ENCODE measurements at places on chromosomes 13 and 19.

DNA sequence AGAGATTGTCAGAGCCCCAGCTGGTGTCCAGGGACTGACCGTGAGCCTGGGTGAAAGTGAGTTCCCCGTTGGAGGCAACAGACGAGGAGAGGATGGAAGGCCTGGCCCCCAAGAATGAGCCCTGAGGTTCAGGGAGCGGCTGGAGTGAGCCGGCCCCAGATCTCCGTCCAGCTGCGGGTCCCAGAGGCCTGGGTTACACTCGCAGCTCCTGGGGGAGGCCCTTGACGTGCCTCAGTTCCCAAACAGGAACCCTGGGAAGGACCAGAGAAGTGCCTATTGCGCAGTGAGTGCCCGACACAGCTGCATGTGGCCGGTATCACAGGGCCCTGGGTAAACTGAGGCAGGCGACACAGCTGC lies 1.1 kb upstream of the ELANE start:
- DNase-seq: no peak

DNA sequence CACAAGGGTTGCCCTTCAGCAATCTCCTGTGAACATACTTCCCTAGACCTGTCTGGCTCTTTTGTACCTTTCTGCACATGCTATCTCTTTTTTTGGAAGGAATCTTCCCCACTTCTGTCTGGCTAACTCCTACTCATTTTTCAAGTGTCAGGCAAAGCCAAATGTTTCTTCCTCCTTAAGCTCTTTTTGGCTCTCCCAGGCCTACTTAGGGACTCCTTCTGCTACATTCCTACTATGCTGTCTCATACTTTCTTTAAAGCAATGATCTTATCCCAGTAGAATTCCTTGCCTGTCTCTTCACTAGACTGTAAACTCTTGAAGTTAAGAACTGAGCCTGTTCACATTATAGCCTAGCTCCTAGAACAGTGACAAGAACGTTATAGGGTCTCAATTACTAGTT lies 114.9 kb upstream of the WASF3 start:
- no peak for DNase-seq

DNA sequence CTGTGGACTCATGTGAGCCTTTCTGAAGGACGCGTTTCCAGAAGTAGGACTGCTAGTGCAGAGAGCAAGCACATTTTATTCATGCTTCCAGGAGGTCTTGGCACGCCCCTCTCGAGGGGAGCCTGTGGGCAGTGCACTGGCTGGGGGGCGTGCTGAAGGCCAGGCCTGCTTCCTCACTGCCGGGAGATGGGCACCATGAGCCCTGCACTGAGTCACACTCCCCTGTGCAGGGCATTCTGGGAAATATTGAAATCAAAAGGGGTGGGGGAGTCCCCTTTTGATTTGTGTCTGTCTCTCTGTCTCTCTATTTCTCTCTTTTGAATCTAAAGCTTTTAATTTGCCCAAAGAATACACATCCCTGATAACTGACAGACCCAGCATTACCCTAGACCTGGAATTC lies 34.0 kb downstream of the DPF1 start:
- no peak for DNase-seq

- DNase-seq: no peak
Observed at GRCh38 chr13:112752711-112753541, 63.1 kb downstream of the ATP11A start.

GRCh38 chr13:80141123-80141849 lies 199.6 kb downstream of the SPRY2 start:
- no peak for DNase-seq

GRCh38 chr13:29270271-29270985 lies 325.1 kb downstream of the SLC7A1 start:
- DNase-seq: no peak

DNA sequence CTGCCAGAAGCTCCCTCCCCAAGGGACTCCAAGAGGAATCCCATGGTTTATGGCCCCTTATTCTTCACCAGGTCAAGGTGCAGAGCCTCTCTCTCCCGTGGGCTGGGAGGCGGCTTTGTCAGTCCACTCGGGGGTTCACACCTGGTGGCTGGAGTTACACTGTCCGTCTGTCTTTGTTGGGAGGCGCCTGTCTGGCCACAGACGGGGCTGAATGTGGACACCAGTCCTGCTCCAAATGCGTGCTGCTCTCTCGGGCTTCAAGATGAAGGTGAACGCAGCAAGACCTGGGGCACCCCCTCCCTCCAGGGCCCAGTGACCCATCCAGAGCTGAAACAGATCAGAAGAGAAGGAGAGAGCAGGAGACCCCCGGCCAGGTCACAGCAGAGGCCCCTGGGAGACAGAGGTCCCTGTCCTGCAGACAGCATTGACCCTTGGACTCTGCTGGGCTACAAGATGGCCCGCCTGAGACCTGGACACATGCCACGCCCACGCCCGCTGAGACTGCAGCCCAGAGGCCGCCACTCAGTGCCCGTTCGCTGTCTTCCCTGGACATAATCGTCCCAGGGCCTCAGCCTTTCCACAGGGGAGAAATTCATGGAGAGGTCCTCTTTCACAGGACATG lies 29.9 kb upstream of the TUBGCP3 start:
- no peak for DNase-seq

DNA sequence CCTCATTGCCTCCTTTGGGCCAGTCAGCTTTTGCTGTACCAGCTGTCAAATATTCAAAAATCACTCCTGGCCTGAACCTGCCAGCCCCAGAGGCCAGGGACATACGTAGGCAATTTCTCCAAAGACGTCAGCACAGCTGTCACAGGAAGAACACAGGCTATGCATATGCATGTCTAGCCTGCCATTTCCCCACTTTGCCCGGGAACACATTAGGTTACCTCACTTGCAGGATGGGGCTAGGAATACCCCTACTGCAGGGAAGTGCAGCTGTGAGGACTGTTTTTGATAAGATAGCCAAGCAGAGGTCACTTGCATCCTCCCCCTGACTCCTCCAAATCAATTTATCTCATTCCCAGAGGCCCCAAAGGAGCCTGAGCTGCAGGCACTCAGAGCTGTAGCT lies 2.8 kb downstream of the ZNF667 start:
- no peak for DNase-seq

- DNase-seq: no peak
Observed at GRCh38 chr13:108755083-108755482, 125.7 kb downstream of the MYO16 start.

DNA sequence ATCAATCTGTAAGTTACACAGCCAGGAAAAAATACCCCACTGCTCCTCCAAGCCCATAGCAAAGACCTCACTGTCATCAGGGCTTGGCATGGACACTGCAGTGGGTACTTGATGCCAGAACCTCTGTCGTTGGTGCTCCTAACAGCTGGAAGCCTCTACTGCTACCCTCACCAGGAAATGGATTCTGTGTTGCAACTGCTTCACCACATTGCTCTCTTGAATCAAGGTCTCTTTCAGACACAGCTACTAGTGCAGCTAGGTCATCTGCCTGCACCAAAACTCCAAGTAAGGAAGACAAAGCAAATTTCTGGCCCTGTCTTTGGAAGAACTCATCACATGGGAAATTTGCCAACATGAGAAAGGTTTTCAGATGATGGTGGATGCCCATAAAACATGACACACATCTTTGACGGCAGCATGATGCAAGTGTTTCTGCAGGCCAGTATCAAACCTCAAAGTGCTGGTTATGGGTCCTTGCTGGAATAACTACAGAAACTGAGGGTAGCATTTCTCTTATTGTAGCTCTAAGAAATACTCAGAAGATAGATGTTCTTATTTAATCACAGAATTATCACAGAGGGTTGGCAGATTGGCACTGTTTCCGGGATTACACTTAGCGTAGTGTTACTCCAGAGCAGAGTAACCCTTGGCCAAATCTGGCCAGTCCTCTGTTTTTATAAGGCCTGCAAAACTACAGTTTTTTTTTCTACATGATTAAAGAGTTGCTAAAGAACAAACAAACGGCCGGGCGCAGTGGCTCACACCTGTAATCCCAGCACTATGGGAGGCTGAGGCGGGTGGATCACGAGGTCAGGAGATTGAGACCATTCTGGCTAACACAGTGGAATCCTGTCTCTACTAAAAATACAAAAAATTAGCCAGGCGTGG lies 12.9 kb upstream of the PCCA start:
- no peak for DNase-seq

- DNase-seq: peak; percentile 40
Observed at GRCh38 chr19:459724-460511, 915 bp downstream of the SHC2 start.

GRCh38 chr13:47499358-47500150 lies 501.5 kb downstream of the SUCLA2 start:
- no peak for DNase-seq

DNA sequence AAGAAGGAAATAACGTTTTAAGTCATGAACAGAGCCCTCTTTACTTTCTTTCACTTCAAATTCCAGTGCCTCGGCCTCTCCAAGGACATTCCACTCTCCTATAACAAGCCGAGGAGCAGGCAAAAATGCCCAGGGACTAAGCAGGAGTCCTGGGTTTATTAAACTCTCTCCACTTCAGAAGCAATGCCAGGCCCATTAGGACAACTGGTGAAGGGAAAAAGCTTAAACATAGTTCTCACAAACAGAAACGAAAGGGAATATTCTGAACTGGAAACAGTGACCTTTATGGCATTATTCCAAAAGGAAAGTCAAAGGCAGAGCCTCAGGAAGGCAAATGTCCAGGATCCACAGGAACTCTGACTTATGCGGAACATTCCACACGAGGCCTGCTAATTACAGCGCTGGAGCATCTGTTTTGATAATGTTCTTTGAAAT lies 30.9 kb upstream of the MED4 start:
- DNase-seq: no peak

Data from NCI-H187 (cell line).